ENCODE measurements at places on chromosomes 3 and 15. TPM values are rescaled to one million over a fixed set of nuclear protein-coding genes. Genes with fewer than 3 reads are reported as not detected.

Gene SLC9C1
- 0.24 TPM for total RNA-seq

Gene CRABP1
- total RNA-seq = not detected

DNA sequence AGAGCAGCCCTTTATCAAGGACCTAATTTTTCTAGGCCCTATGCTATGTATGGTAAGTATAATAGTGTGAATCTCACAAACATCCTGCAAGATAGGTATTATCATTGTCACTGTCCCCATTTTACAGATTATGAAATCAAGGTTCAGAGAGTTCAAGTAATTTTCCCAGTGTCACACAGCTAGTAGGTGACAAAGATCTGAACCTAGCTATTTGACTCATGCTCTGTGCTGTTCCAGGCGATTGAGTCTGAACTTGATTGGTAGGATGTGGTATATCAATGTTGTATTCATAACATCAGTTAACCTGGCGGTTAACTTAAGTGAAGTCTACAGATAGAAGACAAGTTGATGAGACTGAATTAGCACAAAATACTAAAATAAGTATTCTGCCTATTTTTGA is 229.9 kb downstream of the CHST2 start:
- no peak for DNase-seq

DNA sequence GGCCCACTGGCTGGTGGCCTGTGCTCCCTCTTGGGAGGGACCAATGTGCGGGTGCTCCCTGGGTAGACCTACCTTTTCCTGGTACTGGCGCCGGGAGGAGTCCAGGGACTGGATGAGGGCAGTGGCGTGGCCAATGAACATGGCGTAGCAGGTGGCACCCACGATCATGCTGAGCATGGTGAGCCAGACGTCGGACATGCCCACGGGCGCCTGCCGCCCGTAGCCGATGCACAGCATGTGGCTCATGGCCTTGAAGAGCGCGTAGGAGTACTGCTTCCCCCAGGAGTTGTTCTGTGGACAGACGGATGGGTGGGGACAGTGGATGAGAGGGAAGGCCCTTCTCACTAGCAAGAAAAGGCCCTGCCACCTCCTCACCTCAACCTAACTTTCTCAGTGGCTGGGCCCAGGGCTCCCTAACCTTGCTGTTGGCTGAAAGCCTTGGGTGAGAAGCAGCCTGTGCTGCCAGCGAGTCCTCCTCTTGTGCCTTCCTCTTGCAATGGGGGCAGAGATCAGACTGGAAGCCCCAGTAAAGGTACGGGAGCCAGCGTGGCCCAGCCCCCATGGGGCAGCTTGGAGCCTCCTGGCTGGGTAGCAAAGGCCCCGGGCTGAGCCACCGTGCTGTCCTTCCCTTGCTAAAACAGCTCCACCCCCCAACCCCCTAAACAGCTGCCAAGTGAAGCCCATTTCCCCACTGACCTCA is 39.1 kb downstream of the HCN4 start:
- DNase-seq = no peak

GRCh38 chr3:194046995-194047645 is 88.8 kb upstream of the HES1 start:
- DNase-seq = no peak

- DNase-seq = no peak
These were observed 72.7 kb downstream of the GREM1 start for GRCh38 chr15:32790352-32790999.

GRCh38 chr3:34727700-34728099 is 911.6 kb upstream of the ARPP21 start:
- no peak for DNase-seq
